Dermis blood vessel endothelial cell (primary cell): ENCODE measurements at places on chromosomes 4 and X. TPM values are rescaled to one million over a fixed set of nuclear protein-coding genes. Genes with fewer than 3 reads are reported as not detected.
A peak's percentile ranks its signal among the peaks of the same experiment; 100 is the strongest.

- DNase-seq, result no peak
Measured at GRCh38 chrX:109534933-109535332, 1.7 kb upstream of the NXT2 start.

DNA sequence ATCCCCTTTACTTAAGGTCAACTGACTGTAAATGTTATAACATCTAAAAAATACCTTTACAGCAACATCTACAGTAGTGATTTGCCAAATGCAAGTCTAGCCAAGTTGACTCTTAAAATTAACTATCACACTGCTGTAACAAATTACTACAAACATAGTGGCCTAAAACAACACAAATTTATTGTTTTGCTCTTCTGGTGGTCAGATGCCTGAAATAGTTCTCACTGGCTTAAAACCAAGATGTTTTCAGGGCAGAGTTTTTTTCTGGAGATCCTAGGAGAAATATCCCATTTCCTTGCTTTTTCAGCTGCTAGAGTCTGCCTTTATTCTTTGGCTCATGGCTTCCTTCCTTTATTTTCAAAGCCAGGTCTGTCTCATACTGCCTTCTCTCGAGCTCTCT is 120.5 kb downstream of the ADGRL3 start:
- DNase-seq, result no peak

The PDGFC gene
- 27.1 and 47.3 TPM in 2 replicates for total RNA-seq

The FHDC1 gene
- 0.42 and 0.68 TPM in 2 replicates for total RNA-seq

- DNase-seq, result peak; percentile 0
Measured at GRCh38 chrX:78886550-78886949, 58.6 kb upstream of the P2RY10 start.
